ENCODE measurements at places on chromosomes 2 and 18.

DNA sequence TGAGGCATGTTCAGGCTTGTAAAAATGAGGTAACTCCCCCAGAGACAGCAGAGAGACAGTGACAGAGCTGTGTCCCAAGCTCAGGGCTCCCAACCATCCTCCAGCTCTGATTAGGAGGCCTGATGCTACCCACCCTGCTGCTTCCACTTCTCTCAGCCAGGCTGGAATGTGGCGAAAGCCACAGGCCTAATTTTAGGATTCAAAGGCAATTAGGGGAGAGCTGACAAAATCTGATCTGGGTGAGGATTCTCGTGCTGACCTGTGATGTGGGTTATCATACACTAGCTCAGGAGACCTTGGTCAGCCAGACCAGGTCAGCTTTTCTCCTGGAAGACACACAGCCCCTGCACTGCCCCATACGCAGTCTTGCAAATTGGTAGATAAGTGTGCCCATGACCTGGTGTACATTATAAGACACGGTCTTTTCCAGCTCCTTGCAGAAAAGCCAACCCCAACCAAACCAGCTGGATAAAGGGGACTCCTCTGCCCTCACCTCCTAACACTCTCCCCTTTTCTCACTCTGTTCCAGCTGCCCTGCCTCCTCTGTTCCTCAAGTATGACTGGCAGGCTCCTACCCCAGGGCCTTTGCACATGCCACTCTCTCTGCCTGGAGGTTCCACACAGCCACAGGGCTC, 225.9 kb downstream of the MGAT5 start:
- no peak for DNase-seq

- no peak for DNase-seq
These were observed 19.8 kb downstream of the HDAC4 start for GRCh38 chr2:239380831-239381708.

- no peak for DNase-seq
These were observed 2.5 kb downstream of the PSTPIP2 start for GRCh38 chr18:46069524-46069923.

GRCh38 chr18:67043276-67043675, 439.4 kb upstream of the CDH19 start:
- DNase-seq = no peak

GRCh38 chr2:12402440-12403139, 314.1 kb upstream of the TRIB2 start:
- no peak for DNase-seq

DNA sequence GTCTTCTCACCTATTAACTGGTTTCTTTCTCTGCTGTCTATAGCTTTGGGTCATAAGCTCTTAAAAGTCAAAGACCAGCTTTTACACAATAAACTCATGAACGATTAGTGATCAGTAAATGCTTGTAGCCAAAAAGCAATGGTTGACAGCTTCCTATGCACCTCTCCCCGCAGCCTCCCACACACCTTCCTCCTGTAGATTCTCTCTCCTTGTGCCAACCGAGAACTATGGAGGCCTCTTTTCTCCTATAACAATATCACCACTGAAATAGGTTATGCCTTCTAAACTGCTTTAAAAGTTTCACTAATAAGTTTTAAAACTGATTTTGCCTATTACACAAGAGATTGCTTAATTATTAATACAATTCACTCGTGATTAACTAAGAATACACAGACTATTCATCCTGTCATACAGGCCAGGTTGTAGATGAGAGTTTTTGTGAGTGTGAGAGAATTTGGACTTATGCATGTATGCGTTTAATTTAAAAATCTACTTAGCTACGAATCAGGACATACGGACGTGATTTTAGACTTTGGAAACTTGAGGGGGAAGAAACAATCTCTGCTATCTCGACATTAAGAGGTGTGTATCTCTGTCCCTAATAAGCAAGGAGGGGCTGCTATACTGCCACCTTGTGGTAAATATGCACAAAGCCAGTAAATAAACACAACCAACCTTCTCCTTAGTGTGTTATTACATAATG, 229.1 kb upstream of the RBBP8 start:
- peak; percentile 11 for DNase-seq

DNA sequence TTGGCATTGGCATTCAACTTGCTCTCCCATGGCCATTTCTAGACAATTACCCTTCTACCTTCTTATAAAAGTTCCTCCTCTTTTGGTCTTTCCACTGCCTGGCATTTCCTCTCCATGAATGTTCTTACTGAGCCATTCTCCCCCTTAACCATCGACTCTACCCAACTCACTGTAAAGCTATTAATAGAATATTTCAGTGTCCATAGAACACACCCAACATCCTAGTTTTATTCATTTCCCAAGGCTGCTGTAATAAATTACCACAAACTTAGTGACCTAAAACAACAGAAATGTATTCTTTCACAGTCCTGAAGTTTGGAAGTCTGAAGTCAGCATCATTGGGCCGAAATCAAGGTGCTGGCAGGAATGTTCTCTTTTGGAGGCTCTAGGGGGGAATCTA, 170.0 kb upstream of the ATP5MC3 start:
- no peak for DNase-seq

DNA sequence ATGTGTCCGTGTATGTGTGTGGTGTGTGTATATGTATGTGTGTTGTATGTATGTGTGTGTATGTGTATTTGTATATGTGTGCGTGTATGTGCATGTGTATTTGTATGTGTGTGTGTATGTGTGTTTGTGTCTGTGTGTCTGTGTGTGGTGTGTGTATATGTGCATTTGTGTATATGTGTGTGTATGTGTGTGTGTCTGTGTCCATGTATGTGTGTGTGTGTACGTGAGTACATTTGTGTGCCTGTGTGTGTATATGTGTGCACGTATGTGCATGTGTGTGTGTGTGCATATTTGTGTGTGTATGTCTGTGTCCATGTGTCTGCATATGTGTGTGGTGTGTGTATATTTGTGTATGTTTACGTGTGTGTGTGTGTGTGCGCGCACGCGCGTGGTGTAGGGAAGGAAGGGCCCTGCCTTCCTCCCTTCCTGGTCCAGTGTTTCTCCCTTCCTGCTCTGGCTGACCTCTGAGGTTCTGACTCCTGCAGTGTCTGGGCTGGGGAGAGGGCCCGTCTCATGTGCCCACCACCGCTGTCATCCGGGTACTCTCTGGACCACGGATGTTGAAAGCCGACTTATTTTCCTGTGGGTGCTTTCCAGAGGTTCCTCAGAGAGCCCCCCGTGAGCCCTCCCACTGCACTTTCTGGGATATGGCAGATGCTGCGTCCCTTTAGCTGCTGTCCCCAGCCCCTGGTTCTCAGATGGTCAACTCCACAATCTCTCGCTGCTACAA, 209.5 kb downstream of the DYSF start:
- no peak for DNase-seq

- peak; percentile 40 for DNase-seq
These were observed 1146.6 kb downstream of the RPIA start for GRCh38 chr2:89837962-89838625.

- no peak for DNase-seq
These were observed 46.0 kb upstream of the STON1 start for GRCh38 chr2:48483916-48484315.

GRCh38 chr2:36797324-36798070, 101.0 kb downstream of the VIT start:
- DNase-seq = no peak

DNA sequence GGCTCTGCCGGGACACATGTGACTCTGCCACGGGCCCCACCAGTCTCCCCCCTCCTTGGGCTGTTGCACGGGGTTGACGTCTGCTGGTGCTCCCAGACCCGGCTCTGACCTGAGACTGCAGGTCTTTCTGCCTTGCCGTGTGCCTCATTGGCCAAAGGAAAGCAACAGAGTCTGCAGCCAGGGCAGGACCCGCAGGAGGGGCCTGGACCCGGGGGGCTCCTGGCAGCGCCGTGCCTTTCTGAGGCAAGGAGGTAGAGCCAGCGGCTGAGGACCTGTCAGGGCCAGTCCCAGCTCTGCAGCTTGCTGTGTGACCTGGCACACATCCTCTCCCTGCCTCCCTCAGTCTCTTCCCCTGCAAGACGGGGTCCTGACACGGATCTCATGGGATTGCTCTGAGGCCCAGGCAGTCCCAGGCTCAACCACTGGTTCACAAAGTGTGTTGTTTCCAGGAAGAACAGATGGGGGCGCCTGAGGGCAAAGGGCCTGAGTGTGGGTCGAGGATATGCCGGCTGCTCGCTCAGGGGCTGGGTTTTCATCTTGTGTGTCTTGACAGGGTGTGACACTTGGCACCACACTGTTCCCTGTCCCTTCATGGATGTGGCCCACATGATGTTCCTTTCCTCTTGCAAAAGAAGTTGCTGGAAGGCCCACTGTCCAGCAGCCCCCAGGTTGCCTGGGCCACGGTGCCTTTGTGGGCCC, 9.0 kb downstream of the CAPN10 start:
- DNase-seq = no peak

GRCh38 chr2:100520224-100520623, 42.6 kb upstream of the PDCL3 start:
- no peak for DNase-seq

- no peak for DNase-seq
These were observed 192.0 kb downstream of the SH3BP4 start for GRCh38 chr2:235143789-235144188.
